ENCODE measurements at places on chromosomes 12 and 14. TPM values are rescaled to one million over a fixed set of nuclear protein-coding genes. Genes with fewer than 3 reads are reported as not detected.

- DNase-seq, result no peak
Observed at GRCh38 chr12:57157588-57158173, 10.3 kb upstream of the LRP1-AS start.

- DNase-seq, result no peak
Observed at GRCh38 chr14:99790201-99790977, 2.8 kb upstream of the EML1 start.

DNA sequence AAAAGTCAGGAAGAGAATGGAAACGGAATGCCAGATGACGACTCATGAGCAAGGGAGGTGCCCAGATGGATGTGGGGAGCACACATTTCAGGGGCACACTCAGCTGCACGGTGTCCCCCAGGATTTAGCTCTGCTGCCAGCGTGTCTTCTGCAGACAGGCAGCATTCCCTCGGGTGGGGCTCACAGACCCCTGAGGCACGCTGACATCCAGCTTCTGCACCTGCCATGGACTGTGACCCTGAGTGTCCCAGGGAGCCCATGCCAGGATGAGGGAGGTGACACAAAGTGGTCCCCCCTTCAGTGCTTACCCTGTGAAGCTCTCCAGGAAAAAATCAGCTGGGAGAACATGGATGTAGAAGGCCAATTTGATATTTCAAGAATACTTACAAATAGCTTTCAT is 84.2 kb downstream of the PIWIL1 start:
- DNase-seq, result no peak

DNA sequence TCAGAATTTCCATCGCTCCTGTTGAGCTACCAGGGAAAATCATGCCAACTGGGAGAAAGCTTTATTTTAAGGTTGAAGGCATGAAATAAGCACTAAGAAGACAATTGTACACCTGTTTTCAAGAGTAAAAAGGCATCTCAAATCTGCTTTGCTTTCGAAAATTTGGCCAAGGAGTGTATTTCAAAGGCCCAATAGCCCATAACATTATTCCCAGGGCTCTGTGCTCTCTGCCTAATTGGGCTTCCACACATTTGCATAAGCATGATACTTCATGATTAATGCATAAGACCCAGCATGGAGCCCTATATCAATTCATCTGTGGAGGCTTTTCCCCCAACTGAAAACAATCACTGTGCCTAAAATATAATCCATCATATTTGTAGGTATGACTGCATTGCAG is 258.5 kb downstream of the NOVA1 start:
- DNase-seq, result no peak

GRCh38 chr12:127399451-127399850 is 867.5 kb upstream of the TMEM132C start:
- DNase-seq, result no peak

DNA sequence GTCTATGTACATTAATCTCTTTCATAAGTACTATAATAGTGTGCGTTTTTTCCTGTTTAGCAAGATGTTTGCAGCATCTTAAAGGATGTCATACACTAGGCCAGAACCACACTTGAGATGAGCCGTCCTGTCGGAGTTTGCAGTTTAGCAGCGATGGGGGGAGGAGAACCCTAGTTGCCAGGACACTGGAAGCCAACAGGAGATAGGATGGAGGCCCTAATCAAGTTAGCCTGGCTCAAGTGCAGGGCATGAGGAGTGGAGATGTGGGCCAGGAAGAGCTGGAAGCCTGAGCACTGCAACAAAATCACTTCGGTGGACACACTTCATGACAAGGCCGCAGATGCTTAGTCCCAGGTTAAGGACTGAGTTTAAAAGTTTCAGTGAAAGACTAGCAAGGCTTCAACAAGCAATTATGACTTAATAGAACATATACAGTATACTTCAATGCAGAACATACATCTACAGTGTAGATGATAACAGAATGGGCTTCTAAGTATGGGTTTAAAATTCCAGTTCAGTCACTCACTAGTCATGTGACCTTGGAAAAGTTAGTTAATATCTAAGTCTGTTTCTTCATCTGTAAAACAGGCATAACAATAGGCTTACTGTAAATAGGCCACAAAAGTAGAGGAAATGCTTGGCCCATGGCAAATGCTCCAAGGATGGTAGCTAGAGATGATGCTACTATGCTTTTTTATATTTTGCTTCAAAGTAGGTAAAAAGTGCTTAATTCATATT is 77.1 kb downstream of the PTPN21 start:
- DNase-seq, result no peak

- no peak for DNase-seq
Observed at GRCh38 chr14:105852378-105853088, 326.1 kb downstream of the TMEM121 start.

- no peak for DNase-seq
Observed at GRCh38 chr14:97276573-97276972, 479.4 kb downstream of the VRK1 start.

DNA sequence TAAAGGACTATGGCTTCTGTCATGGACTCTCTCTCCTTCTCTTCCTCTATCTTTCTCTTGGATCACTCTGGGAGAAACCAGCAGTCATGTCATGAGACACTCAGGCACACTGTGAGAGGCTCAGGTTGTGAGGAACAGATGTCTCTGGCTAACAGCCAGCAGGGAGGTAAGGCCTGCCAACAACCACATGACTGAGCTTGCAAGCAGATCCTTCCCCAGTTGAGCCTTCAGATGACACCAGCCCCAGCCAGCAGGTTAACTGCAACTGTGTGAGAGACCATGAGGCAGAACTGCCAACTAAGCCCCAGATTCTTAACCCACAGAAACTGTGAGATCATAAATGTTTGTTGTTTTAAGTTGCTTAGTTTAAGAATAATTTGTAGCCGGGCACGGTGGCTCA is 90.6 kb downstream of the VCPKMT start:
- no peak for DNase-seq

DNA sequence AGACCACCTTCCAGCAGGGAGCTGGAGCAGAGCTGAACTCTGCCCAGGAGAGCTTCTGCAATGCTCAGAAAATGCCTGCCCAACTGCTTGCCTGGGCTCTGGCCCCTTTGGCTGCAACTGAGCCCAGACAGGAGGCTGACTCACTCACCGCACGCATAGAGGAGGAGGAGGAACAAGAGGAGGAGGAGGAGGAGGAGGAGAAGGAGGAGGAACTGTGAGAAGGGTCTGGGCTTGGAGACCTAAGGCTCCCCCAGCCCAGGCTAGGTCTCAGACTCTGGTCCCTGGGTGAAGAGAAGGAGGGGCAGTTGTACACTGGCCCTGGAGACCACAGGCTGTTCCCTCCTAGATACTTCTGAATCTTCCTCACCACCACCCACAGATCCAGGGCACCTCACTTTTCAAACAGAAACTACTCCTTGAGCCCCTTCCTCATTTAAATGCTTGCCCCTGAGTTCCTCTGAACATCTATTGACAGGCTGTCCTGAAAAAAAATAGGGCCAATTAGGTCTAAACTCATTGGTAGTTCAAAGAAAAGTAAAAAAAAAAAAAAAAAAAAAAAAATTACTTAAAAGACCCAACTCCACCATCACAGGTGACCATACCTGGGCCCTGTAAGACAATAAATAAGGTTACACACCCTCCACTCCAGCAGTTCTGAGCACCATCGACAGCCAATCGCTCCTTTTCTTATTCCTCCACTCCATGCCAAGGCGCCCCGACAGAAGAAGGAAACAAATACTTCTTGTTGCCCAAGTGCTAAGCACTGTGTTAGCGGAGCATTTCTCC is 674 bp downstream of the VDR start:
- DNase-seq, result peak; percentile 78

DNA sequence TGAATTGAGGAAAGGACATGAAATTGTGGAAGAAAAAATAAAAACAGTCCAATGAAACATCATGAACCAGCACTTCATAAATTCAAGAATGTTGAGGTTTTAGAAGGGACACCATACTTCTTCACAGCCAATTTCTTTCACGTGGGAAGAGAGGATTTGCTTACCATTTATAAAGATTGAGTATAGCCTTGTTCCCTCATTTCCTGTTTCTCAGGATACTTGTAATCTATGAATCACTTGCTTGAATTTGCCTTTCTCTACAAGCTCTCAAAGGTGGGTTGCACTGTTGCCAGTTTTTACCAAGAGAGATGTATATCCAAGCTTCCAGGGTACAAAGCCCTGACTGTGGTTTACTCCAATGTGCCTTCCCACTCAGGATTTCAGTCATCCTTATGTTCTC is 116.1 kb downstream of the DUSP6 start:
- peak; percentile 11 for DNase-seq

GRCh38 chr12:124007826-124008570 is 35.0 kb downstream of the ZNF664 start:
- DNase-seq, result no peak

DNA sequence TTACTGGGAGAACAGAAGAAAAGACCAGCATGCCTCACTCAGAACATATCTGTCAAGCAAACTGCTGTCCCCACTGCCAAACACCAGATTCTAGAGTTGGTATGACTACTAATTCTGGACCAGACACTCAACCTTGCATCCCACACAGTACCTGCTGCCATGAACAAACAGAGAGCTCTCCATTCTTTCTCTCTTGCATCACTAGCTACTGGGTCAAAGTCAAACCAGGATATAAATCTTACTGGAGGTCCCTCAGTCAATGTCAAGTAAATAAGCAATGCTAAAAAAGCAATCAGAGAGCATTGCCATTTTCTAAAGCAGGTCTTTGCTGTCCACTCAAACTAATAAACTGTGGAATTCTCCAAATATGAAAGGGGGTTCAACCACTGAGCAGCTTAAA is 452.4 kb upstream of the SEL1L start:
- no peak for DNase-seq

DNA sequence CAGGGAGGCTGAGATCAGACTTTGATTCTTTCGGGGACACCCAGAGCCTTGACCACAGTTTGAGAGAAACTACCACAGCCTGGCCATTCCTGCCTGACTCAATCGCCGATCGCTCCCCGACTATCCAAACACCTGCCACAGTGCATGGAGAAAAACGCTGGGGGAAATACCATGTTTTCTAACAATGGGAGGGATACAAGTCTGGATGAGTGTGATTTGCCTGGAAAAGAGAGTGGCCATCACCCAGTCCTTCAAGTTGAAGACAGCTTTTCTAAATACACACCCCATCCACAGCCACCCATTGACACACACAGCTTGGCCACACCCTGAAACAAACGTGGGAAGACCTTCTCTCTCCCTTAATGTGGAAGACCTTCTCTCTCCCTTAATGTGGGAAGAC is 6.7 kb upstream of the VASH1 start:
- DNase-seq, result no peak

GRCh38 chr12:72272731-72273498 is 745 bp downstream of the TRHDE start:
- DNase-seq, result peak; percentile 63

DNA sequence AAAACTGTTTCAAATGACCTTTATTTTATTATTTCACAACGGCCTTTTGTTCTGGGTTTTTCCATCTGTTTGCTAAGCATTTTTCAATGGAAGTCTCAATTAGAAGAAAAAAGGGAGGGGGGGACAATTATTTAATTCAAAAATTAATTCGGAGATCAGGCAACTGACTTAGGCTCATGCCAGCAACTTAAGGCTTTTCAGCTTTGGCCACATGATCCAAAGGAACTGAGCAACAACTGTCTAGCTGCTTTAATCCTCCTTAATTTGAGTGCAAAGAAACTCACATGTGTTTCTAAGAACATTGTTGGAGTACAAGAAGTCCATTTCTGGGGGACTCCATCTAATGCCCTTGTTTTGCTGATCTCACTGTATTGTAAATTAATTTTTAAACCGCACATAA is 188.0 kb downstream of the EXOC5 start:
- no peak for DNase-seq

GRCh38 chr12:94697631-94698030 is 47.3 kb upstream of the TMCC3 start:
- DNase-seq, result no peak

GRCh38 chr14:52111583-52111982 is 42.7 kb upstream of the NID2 start:
- DNase-seq, result peak; percentile 71

GRCh38 chr14:101973356-101973755 is 9.0 kb downstream of the DYNC1H1 start:
- no peak for DNase-seq

- peak; percentile 73 for DNase-seq
Observed at GRCh38 chr12:52837413-52837741, 3.3 kb upstream of the KRT79 start.

DNA sequence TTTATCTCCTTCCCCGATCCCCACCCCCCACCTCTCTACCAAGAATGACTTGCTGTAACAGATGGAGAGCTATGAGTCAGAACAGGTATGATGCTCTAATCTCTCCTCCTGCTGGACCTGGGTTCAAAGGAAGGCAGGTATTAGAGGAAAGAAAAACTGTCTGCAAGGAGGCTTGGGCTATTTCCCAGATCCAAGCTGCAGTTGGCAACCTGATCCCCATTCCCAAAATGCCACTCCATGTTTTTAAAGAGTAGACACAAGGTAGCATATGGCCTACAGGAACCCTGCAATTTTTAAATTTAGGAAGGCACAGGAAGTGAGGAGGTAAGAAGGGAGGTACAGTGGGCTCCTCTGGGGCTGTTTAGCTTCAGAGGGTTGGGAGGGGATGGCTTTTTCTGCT is 33.0 kb downstream of the SRRM4 start:
- no peak for DNase-seq

DNA sequence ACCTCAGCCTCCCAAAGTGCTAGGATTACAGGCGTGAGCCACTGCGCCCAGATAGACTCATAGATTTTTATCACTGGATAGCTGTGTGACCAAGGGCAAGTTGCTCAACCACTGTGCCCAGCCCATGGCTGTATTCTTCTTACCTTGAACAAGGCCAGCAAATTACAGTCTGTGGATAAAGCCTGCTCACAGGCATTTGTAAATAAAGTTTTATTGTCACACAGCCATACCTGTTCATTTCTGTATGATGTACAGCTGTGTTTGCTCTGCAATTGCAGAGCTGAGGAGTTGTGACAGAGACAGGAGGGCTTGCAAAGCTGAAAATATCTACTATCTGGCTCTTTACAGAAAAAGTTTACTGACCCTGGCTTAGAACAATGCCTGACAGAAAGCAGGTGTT is 35.2 kb upstream of the LHX5 start:
- DNase-seq, result no peak

GRCh38 chr12:46547421-46548354 is 175.1 kb upstream of the SLC38A2 start:
- peak; percentile 61 for DNase-seq

The CCDC38 gene
- total RNA-seq, result not detected

The CACNA1C gene
- total RNA-seq, result 11.5 TPM

The PYGL gene
- 37.0 TPM for total RNA-seq

The AQP2 gene
- not detected for total RNA-seq

The PSMB11 gene
- not detected for total RNA-seq

The PTPRQ gene
- total RNA-seq, result 3.5 TPM

The NEMP1 gene
- total RNA-seq, result 20.8 TPM

The NAV3 gene
- 134 TPM for total RNA-seq

The BDKRB1 gene
- total RNA-seq, result 37.3 TPM

Data from HFFc6 (cell line).